ENCODE measurements at places on chromosomes 3 and 15. TPM values are rescaled to one million over a fixed set of nuclear protein-coding genes. Genes with fewer than 3 reads are reported as not detected.
A peak's percentile ranks its signal among the peaks of the same experiment; 100 is the strongest.

GOLGA8R gene
- total RNA-seq, result 4.5 TPM

DNA sequence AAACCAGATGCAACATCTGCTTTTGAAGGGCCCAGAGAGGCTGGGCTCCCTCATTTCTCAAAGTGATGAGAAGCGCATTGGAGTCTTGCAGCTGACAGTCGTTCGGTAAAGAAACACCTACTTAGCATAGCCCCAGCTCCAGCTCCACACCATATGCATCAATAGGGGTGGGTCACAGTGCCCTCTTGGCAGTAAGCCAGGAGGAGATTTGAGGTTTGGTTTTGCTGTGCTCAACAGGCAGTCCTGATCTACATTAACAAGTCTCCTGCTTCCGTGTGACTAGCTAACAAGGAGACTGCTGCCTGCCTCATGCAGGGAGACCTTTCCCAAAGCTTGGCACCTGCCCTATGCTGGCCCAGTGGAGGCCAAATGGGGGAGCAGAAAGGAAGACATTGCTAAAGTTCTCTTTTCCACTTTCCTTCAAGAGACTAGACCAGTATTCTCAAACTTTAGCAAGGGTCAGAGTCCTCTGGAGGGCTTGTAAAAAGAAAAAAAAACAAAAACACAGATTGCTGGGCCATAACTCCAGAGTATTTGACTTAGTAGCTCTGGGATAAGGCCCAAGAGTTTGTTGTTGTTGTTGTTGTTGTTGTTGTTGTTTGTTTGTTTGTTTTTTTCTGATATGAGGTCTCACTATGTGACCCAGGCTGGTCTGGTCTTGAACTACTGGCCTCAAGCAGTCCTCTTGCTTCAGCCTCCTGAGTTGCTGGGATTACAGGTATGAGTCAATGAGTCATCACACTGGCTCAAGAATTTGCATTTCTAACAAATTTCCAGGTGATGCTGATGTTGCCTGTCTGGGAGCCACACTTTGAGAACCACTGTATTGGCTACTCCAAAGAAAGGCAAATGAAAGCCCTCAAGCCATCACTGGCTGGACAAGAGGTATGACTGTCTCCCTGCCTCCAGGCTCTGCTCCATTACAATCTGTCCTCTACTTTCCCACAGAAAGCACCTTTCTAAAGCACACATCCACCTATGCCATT, 294.9 kb downstream of the RORA start:
- no peak for DNase-seq

- DNase-seq, result no peak
Measured at GRCh38 chr3:71525391-71525790, 58.1 kb downstream of the FOXP1 start.

ALDH1L1 gene
- 10.8 TPM for total RNA-seq

- peak; percentile 44 for DNase-seq
Measured at GRCh38 chr15:70029297-70029701, 68.4 kb downstream of the TLE3 start.

- no peak for DNase-seq
Measured at GRCh38 chr15:67054676-67055075, 10.7 kb upstream of the SMAD3 start.

CYP1A1 gene
- 4.8 TPM for total RNA-seq

- DNase-seq, result no peak
Measured at GRCh38 chr15:44636976-44637375, 26.5 kb downstream of the SPG11 start.

DNA sequence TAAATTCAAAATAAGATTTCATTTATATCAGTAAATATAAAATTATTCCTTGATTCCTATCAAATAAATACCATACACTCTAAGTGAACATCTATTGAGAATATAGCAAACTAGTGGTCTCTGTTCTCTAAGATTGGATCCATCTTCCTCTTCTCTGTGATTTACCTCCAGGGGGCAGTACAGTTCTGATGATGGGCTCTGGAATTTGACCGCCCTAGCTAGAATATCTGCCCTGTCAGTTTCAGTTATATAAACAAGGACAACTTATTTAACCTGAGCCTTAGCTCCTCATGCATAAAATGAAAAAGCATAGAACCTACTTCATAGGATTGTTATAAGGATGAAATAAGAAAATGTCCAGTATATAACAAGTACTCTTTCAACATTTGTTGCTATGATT, 171.1 kb upstream of the CCDC54 start:
- no peak for DNase-seq
